NCI-H69 (cell line): ENCODE measurements at places on chromosomes 7 and 10.

- no peak for DNase-seq
Measured at GRCh38 chr10:62005687-62006086, 104.2 kb downstream of the ARID5B start.

GRCh38 chr7:153381275-153382040 is 621.9 kb downstream of the ACTR3B start:
- peak; percentile 49 for DNase-seq

DNA sequence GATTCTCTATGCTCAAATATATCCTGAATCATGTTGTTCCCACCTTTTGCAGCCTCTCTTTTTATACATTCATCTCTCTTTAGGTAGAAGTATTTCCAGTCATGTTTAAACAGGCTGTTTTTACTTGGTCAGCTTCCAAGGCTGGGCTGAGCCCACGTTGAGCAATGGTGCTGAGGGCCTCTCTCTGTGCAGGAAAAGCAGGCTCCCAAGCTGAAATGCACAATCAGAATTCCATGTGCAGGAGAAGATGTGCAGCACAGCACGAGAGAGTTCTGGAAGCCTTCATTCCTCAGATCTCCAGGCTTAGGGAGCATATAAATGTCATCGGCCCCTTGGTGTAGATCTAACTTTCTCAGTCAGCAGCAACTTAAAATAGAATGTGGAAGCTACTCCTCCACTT is 588.5 kb downstream of the TNS3 start:
- DNase-seq: no peak

GRCh38 chr10:19944911-19945663 is 128.9 kb downstream of the PLXDC2 start:
- DNase-seq: no peak

GRCh38 chr7:41169317-41169716 is 533.6 kb downstream of the INHBA start:
- DNase-seq: no peak

GRCh38 chr10:74645692-74646091 is 180.7 kb upstream of the KAT6B start:
- DNase-seq: peak; percentile 88

DNA sequence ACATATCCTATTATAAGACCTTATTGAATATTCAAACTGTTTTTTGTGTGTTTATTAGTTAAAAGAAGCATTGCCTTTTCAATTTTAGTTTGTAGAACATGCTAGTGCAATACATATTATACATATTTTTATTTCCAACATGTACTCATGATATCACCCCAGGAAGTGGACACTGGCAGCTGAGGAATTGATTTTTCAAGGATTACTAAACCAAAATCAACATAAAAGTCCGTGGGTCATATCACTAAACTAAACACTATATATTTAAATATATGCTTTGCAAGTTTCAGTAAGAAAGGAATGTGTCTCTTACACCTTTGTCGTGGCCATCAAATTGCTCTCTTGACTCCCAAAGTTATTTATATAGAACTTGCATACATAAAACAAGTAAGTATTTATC is 185.2 kb downstream of the AGMO start:
- DNase-seq: no peak

DNA sequence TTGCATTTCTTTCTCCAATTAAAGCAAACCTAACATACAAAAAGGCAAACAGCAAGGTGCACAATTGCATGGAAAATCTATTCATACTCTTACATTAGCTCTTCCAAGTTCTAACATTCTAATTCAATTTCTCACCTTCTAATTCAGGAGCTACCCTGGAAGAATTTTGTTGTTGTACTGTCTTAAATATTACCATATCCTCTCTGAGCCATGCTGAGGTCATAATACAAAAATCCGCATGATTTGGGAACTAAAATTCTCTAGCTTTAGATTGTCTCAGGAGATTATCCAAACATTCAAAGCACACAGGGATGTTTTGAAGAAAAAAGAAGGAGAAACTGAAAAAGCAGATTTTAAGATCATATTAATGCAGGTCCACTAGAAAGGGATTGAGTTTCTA is 229.9 kb downstream of the KIAA1217 start:
- no peak for DNase-seq

DNA sequence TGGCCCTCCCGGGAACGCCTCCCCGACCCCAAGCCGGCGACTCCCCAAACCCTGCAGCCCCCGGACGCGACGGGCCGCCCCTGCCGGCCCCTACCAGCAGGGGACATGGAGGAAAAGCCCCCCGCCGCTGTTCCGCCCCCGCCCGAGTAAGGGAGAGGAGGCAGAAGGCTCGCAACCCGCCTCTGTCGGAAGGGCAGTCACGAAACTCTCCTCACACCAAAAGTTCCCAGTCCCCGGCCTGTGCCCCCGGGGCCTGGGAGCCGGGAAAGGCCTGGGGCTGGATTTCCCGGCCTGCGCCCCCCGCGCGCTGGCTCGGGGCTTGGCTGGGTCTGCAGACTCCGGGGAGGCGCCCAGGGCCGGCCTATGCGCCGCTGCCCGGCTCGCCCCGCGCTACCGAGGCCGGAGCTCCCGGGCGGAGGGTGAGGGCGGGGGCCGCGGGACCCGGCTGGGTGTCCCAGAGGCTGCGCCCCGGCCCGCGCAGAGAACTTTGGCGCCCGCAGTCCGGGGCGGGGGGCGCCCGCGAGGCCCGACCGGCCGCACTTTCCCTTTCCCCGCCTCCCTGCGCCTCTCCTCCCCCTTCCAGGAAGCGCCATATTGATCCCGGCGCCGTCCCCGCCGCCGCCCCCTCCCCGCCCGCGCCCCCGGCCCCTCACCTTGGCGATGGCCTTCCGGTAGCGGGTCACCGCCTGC is 728 bp downstream of the PARD3 start:
- peak; percentile 68 for DNase-seq

GRCh38 chr10:132439025-132439388 is 42.0 kb downstream of the PWWP2B start:
- DNase-seq: no peak

- DNase-seq: no peak
Measured at GRCh38 chr10:27912231-27912630, 86.6 kb downstream of the ODAD2 start.

DNA sequence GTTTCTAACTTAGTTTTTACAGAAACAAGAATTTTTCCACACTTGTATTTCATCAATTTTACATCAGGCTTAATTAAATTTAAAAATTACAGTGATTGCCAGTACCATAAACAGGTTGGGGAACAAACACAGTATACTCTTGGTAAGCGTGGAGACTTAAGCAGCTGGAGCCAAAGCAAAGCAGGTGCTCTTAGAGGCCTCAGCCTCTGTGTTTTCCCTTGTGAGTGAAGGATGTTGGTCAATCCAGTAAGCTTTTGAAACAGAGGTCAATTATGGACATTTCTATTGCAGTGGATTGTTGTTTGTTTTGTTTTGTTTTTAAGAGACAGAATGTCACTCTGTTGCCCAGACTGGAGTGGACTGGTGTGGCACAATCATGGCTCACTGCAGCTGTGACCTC is 100.6 kb upstream of the CELF2 start:
- no peak for DNase-seq

GRCh38 chr7:15158141-15158810 is 255.7 kb upstream of the DGKB start:
- DNase-seq: no peak

- no peak for DNase-seq
Measured at GRCh38 chr7:27143023-27143949, at the start of gene HOXA5. TSS of gene HOXA5 (minus strand) at chr7:27143681. CDS start at chr7:27143607, 74 bp downstream.

DNA sequence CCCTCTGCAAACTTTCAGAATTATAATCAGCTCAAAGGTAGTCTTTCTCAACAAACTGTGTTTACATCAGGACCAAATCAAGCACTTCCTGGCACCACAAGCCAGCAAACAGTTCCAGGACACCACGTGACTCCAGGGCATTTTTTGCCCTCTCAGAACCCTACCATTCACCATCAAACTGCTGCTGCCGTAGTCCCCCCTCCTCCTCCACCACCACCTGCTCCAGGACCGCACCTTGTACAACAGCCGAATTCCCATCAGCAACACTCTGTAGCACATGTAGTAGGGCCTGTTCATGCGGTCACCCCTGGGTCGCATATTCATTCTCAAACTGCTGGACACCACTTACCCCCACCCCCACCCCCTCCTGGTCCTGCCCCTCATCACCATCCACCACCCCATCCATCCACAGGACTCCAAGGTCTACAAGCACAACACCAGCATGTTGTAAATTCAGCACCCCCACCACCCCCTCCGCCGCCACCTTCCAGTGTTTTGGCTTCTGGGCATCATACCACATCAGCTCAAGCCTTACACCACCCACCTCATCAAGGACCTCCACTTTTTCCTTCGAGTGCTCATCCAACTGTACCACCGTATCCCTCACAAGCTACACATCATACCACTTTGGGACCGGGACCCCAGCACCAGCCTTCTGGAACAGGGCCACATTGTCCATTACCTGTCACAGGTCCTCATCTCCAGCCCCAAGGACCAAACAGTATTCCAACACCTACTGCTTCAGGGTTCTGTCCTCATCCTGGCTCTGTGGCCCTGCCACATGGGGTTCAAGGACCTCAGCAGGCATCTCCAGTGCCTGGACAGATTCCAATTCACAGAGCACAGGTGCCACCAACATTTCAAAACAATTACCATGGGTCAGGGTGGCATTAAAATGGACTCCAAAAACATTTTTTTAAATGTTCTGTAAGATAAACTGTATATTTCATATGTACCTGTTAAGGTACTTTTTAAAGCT is 98.7 kb downstream of the KMT2E start:
- DNase-seq: no peak

GRCh38 chr10:131259535-131259934 is 52.0 kb downstream of the TCERG1L start:
- no peak for DNase-seq
